Stimulated activated CD4-positive, alpha-beta T cell treated with anti-CD3 and anti-CD28 coated beads, Interleukin-4, amount 100 ng/mL, for 1 hour (primary cell): ENCODE measurements at places on chromosomes 3 and 15.

- no peak for DNase-seq
Measured at GRCh38 chr3:42610976-42611375, 10.5 kb downstream of the NKTR start.

- DNase-seq = no peak
Measured at GRCh38 chr3:127789990-127790881, 32.1 kb downstream of the MGLL start.

GRCh38 chr3:62143843-62144450 lies 229.4 kb downstream of the FEZF2 start:
- DNase-seq = no peak

- DNase-seq = no peak
Measured at GRCh38 chr15:53378096-53378800, 381.2 kb downstream of the WDR72 start.

GRCh38 chr3:119329551-119329950 lies 35.4 kb downstream of the ARHGAP31 start:
- DNase-seq = no peak

- DNase-seq = no peak
Measured at GRCh38 chr3:171487382-171487781, 27.2 kb upstream of the TNIK start.

- no peak for DNase-seq
Measured at GRCh38 chr3:84980011-84980410, 21.2 kb downstream of the CADM2 start.

DNA sequence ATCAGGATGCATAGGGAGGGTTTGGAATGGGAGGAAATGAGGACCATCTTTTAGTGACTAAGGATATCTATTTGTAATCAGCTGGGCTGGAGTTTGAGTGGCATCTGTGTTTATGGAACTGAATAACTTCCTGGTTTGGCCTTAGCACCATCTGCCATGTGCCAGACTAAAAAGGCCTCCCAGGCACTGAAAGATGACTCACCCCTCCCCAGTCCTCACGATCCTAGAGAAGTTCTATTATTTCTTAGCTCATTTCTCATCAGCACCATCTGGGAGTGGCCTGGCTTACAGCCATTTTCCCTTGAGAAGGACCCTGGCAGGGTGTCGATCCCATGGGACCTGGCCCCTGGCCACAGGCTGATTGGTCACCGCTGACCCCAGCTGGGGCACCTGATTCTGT lies 23.9 kb upstream of the CTXND1 start:
- no peak for DNase-seq

DNA sequence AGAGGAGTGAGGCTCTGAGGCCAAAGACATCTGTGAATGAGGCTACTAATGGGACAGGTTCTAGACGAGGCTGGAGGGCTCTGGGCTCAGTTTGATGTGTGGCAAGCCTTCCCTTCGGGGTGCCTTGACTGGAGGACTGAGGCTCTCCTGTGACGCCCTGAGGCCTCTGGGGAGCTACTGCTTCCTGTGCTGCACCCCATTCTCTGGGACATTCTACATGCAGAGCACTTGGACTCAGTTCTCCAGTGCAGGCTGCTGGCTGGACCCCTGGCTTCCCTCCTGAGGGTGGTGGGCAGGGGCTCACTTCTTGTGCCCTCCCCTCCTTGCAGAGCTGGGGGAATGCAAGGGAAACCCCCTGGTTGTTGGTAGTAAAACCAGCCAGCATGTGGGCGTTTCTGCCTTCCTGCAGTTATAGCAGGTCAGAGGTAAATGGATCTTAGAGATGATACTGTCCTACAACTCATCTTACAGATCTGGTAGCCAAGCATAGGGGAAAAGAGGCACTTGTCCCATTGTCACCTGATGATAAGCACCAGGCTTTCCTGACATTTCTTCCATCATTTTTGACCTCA lies 133.3 kb downstream of the CHDH start:
- no peak for DNase-seq

GRCh38 chr3:47057212-47057671 lies 77.8 kb downstream of the NBEAL2 start:
- DNase-seq = peak; percentile 27

DNA sequence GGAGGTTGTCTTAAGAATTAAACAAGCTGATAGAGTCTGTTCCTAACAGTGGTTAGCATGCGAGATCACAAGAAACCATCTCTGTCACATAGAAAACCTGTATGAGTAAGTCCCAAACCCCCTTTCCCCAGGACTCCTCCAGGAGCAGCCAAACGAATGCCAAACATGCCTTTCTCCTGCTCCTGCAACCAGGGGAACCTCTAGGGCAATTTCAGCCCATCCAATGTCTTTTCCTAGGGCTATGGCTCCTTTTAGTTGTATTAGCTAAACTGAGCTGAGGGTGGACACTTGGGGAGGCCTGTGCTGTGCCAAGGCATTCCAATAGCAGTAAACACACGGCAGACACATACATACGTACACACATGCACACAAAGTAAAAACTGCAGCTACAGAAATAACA lies 36.5 kb upstream of the TIMP4 start:
- DNase-seq = no peak

GRCh38 chr3:132196113-132196512 lies 121.1 kb upstream of the ACP3 start:
- DNase-seq = no peak

GRCh38 chr15:62722237-62722636 lies 320.3 kb upstream of the TPM1 start:
- DNase-seq = no peak

- DNase-seq = peak; percentile 59
Measured at GRCh38 chr3:120348065-120348990, 826 bp downstream of the LRRC58 start.

GRCh38 chr3:99565331-99565730 lies 73.1 kb upstream of the COL8A1 start:
- DNase-seq = no peak

- no peak for DNase-seq
Measured at GRCh38 chr3:72082186-72082715, 297.3 kb upstream of the PROK2 start.

GRCh38 chr3:57026944-57027343 lies 33.5 kb upstream of the SPATA12 start:
- no peak for DNase-seq

DNA sequence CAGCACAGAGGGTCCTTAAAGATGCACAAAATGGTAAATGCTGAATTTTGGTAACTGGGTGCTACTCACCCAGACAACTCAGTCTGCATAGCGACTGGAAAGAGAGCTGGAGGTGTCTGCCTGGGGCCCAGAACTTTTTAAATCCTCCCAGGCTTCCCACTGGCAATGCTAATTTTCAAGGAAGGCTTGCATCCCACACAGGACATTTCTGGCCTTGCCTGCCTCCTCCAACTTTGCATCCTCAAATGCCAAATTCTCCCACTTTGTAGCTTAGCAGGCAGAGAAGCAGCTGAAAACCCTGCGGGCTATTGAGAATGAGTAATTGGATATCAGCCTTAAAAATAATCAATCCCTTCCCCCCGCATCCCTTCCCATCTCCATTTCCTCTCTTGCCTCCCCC lies 656.6 kb upstream of the ADAMTS9 start:
- no peak for DNase-seq
